ENCODE measurements at places on chromosomes 4 and X.

- DNase-seq: no peak
These were observed 34.7 kb downstream of the SLC25A5 start for GRCh38 chrX:119502727-119503483.

DNA sequence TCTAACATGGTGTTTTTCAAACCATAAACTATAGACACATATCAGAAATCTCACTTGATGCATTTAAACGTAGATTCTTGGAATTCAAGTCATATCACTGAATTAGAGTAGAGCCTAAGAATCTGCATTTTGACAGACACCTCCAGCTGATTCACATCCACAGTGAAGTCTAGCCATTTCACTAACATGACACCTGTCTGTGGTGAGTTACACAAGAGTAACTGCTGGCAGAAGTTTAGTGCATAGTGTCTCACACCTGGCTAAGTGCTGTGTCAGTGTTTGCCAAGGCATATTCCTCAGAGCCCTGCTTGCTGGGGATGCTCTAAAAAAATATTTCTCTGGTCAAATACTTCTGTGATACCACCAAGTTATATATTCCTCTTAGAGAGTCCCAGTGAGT, 237.5 kb upstream of the DIAPH2 start:
- no peak for DNase-seq

GRCh38 chrX:129360175-129360574, 163.1 kb downstream of the SMARCA1 start:
- DNase-seq: peak; percentile 40

- peak; percentile 30 for DNase-seq
These were observed 60.0 kb upstream of the HELT start for GRCh38 chr4:184958127-184958922.

DNA sequence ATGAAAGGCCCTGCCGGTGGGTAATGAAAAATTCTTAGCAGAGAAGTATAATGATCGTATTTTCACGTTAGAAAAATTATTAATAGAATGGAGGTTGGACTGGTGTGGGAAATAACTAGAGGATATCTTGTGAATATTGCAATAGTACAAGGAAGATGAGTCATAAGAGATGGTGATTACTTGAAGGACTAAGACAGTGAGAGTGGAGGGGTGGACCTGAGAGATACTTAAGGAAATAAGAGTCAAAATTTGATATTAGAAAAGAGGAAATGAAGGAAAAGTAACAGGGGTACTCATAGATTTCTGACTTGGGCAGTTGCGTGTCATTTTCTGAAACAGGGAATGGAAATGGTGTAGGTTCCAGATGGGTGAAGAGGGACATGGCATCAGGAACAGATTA, 1.7 kb upstream of the USP53 start:
- DNase-seq: no peak

- no peak for DNase-seq
These were observed 65.1 kb upstream of the CCDC160 start for GRCh38 chrX:134171661-134172587.

GRCh38 chr4:176549161-176549865, 229.5 kb downstream of the SPCS3 start:
- DNase-seq: no peak

GRCh38 chr4:52822583-52822971, 39.5 kb upstream of the RASL11B start:
- no peak for DNase-seq

DNA sequence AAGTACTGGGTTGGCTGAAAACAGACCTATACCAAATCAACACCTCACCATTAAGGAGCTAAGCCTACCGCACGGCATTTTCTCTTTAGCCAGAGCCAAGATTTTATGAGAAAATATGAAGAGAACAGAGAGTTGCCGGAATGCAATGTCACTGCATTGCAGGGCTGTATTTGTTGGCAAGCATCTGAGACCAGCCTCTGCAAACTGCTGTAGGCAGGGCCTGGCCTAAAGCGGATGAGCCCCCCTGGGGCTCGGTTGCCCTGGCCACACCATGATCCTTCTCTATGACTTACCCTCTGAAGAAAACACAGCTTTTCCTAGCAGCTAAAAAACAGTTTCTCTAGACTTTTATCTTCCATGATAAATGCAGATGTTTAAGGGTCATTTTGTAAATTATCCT, 120.5 kb upstream of the SORBS2 start:
- DNase-seq: no peak

DNA sequence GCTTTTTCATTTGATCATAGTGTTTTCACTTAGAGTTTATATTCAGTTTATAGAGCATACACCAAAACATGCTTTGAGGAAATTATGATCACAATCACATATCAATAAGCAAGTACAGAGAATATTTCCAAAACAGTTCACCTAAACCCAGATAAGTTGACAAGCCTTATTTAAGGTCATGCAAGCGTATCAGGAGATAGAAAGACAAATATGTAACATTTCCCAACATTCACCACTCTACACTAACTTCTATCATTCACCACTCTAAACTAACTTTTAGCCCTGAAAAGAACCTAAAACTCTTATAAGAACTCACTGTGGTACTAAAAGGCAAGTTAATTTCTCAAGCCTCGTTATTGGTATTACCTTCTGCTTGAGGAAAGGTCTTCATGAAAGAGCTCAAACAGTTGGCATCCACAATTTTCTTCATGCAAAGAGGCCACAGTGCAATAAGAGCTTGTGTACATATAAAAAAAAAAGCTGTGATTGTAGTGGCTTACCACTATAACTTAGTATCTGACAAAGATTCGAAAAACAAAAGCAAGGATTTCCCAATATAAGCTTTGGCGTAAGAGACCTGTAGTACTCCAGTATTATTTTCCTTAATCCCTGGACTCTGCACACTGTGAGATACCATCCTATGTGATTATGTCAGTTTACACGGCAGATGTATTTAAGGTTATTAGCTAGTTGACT, 903.3 kb downstream of the STIM2 start:
- no peak for DNase-seq

GRCh38 chrX:39750848-39751247, 346.9 kb downstream of the BCOR start:
- DNase-seq: no peak

- DNase-seq: no peak
These were observed 60.7 kb downstream of the GPR143 start for GRCh38 chrX:9704876-9705465.

DNA sequence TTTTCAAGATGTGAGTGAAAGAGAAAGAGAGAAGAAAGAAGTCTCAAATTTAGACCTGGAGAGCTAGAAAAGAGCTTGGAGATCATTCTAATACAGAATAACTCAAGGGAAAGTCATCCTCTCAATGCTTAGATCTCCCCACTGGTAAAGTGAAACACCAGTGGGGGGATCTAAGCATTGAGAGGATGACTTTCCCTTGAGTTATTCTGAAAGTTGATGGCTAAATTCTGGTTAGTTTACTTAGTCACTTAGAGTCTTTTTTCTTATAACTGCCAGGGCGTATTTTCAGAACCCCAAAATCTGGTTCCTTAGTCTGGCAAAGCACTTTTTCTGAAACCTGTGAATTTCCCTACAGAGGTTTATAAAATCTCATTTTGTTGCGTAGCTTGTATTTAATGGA, 198.6 kb downstream of the ARHGAP24 start:
- no peak for DNase-seq

GRCh38 chr4:139973616-139974015, 180.4 kb downstream of the MAML3 start:
- no peak for DNase-seq

DNA sequence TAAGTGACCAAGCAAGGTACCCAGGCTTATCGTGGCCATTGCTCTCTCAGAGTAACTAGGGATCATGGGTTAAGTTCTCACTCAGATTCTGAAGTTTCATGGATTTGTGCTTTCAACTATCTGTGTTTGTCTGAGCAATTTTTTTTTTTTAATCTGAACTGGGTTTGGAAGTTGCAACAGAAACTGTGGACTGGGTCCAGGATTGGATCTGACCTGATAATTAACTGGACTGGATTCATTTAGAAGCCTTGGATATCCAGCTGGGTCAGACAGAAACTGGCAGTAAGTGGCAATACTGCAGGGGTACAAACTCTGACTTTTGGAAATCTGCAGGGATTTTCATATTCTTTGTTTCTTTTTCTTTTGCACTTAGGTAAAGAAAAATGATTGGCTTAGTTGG, 38.7 kb upstream of the FGF2 start:
- DNase-seq: no peak

DNA sequence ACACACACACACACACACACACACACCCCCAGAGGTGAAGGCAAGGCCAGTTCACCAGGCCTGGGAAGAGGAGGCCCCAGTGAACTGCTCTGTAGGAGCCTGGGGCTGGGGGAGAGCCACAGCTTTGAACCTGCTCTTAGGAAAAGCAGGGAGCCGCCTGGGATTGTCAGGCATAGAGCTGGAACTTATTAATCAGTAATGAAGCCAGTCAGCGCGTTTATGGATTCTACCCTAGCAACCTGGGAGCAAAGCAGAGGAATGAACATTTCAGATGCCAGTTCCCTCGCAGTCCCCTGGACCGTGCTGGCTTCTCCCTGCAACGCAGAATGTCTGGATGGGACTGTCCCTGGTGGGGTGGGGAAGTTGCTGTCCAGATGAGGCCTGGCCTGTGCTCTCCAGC, 45.3 kb upstream of the DDX3X start:
- no peak for DNase-seq

DNA sequence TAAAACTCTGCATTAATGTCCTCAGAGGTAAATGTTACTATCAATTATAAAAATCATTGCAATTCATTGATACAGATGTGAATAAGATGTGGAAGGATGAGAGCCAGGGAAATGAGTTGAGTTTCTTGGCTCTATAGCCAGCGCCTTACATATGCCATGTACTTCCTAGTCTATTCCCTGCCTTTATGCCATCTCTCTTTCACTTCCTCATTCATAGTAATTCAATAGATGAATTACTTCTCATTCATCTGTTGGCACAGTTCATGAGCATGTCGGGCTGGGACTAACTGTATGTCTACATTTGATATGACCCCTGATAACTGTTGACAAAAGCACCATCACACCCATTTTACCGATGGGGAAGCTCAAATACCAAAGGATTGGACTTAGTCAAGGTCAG, 55.7 kb downstream of the LNX1 start:
- DNase-seq: no peak

DNA sequence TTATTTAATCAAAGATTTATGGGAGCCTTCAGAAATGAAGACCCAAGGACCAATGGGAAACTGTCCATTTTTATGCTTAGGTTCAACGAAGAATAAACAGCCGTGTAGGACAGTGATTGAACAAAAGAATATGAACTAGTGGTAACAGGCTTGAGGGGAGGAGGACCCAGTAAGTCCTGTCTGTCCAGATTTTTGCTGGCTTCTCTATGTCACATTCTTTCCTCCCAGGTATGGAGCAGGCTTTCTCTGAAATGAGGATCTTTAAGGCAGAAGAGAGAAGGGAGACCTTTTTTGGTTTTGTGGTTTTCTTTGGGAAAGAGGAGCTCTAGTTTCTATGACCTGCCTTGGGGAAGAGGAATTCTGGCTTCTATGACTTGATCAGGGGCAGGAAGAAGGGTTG, 74.1 kb downstream of the BANK1 start:
- no peak for DNase-seq

- no peak for DNase-seq
These were observed 55.2 kb downstream of the ELF4 start for GRCh38 chrX:130055103-130055502.
